RKO (cell line): ENCODE measurements at places on chromosomes 11 and 22.

DNA sequence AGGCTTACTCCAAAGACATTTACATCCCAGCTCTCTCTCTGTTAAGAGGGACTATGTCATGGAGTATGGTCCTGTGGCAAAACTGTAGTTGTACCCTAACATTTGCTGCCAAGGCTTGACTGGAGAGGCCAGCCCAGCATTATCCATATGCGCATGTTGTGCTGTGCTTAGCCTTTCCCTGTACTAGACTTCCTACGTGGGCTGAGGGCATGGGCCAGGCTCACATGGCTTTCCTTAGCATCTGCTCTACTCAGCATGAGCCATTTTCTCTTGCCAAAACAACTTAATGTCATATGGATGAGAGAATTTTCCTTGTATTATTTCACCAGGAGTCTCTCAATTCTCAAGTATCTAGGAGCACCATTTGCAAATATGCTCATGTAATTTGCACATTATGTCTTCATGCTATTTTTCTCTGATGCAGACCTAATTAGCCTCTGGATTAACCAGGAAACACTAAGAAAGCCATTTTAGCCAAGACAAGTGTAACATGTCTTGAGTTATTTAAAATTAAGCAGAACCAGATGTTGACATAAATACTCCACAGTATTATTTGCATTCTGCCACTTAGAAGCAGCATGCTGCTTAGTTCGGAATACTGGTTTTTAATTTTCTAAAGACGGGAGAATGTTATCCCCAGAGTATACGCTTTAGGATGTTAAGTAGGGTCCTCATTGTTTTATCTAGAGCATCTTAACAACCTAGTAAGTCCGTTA is 71.7 kb upstream of the FAR1 start:
- DNase-seq, result no peak

DNA sequence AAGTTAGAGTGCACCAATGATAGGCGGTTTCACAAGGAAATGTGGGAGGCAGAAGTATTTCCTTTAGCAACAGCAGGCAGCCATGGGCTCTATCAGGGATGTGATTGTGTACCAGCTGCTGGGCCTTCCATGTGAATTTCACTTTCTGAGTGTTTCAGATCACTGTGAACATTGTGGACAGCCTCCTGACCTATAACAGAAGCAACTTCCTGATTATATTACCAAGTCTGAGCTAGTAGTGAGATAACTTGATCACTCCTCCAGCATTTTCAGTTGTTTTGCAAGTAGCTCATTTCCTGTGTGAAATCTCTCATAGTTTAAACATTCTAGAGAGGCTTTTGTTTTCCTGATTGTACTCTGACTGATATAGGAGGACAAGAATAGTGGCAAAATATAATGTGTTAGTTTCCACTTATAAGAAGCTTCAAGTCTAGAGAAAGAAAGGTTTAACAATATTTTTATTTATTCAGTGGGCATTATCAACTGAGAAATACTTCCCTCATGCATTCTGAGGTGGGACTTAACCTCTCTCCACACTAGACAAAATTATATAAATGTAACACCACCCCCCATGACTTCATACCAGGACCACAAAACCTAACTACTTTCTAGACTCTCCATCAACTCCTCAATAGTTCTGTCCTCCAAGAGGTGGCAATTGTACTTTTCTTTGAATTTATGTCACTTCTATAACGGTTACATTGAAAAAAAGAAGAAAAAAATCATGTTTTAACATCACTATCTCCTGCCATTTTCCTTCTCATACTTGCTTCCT is 184.2 kb upstream of the LUZP2 start:
- no peak for DNase-seq

DNA sequence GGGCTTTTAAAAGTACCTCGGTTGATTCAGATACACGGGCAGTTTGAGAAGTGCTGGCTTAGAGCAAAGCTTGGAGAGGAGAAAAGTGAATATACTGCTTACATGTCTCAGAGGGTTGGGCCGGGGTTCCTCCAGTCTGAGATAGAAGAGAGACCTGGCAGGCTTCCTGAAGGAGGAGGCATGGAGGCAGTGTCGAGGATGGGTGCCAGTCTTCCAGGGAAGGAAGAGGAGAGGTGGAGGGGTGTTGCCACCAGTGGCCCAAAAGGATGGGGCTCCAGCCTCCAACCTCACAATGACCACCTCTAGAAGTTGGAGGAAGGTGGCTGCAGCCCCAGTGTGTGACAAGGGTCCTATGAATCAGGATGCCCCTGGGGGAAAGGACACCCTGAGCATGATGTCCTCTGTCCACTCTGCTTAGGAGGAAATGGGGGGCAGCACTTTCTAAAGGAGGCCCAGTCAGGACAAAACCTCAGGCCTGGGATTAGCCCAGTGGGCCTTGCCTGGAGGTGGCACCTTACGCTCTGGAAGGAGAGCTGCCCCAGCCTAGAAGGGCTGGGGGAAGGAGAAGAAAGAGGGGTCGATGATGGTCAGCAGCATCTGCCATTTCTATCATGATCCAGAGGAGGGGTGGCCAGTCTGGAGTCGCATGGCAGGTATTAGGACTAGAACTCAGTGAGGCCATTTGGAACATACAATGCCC is 65.2 kb downstream of the CD82 start:
- DNase-seq, result no peak

GRCh38 chr22:48968201-48968959 is 859.3 kb downstream of the BRD1 start:
- DNase-seq, result no peak

GRCh38 chr11:35253237-35253636 is 114.3 kb downstream of the CD44 start:
- DNase-seq, result no peak

GRCh38 chr11:119666061-119666460 is 62.9 kb downstream of the NECTIN1 start:
- DNase-seq, result no peak

GRCh38 chr22:40668611-40669411 is 10.5 kb upstream of the MCHR1 start:
- DNase-seq, result peak; percentile 55

DNA sequence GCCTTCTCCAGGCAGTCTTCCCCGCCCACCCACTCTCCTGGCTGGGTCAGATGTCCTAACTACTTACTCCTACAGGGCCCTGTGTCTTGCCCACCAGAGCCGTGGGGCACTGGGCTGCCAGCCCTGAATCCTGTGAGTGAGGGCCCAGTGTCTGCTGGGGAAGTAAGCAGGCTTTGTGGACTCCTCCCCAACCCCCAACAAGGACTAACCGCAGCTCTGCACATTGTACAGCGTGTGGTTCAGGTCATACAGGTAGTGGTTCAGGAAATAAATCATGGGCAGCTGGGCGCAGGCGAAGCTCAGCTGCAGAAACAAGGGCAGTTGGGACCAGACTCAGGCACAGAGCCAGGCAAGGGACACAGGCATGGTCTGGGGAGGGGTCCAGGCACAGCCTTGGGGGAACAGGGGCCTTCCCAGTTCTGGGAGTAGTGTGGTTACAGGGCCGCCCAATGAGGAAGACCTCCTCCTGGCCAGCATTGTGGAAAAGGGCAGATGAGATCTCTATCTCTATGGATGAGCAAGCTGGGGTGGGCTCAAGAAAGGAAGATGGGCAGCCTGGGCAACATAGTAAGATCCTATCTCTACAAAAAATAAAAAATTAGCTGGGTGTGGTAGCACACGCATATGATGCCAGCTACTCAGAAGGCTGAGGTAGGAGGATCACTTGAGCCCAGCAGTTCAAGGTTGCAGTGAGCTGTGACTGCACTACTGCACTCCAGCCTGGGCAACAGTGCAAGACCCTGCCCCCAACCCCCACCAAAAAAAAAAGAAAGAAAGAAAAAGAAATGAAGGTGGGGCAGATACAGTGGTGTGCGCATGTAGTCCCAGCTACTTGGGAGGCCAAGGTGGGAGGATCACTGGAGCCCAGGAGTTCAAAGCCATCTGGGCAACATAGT is 5.5 kb downstream of the UNC93B1 start:
- DNase-seq, result no peak

DNA sequence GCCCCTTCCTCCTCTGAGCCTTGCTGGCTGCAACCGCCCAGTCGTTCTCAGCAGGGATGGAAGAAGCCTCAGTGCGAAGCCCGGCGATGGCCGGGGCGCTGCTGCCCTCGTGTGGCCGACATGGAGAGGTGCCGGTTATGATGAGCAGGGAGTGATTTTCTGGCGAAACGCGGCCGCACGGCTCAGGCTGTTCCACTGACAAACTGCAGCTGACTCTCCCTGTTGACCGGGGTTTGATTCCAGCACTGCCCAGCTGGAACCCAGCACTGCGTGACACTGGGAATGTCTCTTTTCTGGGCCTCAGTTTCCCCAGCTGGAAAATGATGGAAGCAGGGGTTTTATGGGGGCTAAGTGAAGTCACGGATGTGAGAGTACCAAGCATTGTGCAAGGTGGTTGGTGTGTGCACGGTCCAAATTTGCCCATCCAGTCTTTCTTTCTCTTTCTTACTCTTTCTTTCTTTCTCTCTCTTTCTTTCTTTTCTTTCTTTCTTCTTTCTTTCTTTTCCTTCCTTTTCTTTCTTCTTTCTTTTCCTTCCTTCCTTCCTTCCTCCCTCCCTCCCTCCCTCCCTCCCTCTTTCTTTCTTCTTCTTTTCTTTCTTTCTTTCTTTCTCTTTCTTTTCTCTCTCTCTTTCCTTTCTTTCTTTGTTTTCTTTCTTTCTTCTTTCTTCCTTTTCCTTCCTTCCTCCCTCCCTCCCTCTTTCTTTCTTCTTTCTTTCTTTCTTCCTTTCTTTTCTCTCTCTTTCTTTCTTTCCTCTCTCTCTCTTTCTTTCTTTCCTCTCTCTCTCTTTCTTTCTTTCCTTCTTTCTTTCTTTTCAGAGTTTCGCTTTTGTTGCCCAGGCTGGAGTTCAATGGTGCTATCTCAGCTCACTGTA is 25.8 kb upstream of the MPPED1 start:
- peak; percentile 77 for DNase-seq

- no peak for DNase-seq
These were observed 87.3 kb upstream of the CTSC start for GRCh38 chr11:88424881-88425280.

GRCh38 chr11:113991718-113992458 is 17.0 kb downstream of the HTR3A start:
- DNase-seq, result no peak

GRCh38 chr11:44247508-44247907 is 62.4 kb downstream of the ALX4 start:
- no peak for DNase-seq

GRCh38 chr11:12701811-12702592 is 27.8 kb downstream of the TEAD1 start:
- DNase-seq, result no peak

- DNase-seq, result no peak
These were observed 206.5 kb upstream of the PGR start for GRCh38 chr11:101336155-101336554.

DNA sequence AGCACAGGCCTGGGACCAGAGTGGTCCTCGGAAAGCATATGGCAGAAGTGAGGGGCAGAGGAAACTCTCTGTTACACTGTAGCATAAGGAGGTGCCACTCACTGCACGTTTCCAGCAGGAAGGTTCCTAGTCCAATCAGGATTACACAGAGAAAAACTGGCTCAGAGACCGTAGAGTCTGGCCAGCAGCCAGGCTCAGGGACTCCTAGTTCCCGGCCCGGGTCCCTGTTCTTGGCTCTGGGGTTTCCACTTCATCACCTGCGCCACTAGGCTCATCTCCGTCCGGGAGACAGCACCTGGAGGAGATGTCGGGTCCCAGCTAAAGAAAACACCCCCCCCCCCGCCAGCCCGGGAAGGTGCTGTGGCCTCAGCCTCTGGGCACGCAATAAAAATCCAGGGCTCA is 1.1 kb downstream of the TTLL12 start:
- DNase-seq, result peak; percentile 71

- DNase-seq, result no peak
These were observed 274.0 kb downstream of the SOX6 start for GRCh38 chr11:16082095-16083055.

- peak; percentile 22 for DNase-seq
These were observed 22.9 kb upstream of the FGF3 start for GRCh38 chr11:69841859-69842698.

GRCh38 chr11:61378713-61379313 is 13.6 kb upstream of the TMEM216 start:
- no peak for DNase-seq

GRCh38 chr11:80435345-80435744 is 994.5 kb upstream of the TENM4 start:
- DNase-seq, result no peak

GRCh38 chr11:68373189-68373814 is 60.9 kb downstream of the LRP5 start:
- no peak for DNase-seq

DNA sequence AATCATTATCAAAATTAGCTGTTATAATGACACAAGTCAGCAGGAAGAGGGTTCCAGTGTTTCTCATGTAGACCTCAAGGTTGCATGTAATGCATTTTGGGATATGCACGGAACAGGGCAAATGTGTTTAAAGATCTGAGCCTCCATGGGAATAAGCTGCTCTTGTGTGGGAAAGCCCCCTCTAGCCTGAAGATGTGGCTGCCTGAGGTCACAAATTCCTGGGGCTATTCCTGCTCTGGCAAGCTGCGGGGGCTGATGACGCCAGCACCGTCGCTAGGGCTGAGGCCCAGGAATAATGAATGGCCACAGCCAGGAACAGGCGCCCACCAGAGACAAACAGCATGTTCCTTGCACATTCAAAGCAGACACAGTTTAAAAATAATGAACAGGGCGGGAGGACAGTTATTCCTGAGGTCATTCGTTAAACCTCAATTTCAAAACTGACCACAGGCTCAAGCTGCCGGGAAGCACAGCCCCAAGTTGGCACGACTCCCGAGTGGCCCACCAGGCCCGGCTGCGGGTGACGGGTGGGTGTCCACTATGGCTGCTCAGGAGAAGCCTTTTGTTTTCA is 11.7 kb downstream of the OSBPL5 start:
- no peak for DNase-seq

GRCh38 chr11:62390722-62391121 is 28.1 kb upstream of the SCGB1A1 start:
- no peak for DNase-seq

- no peak for DNase-seq
These were observed 177.2 kb downstream of the INSC start for GRCh38 chr11:15291885-15292284.

GRCh38 chr11:15641271-15642045 is 526.7 kb downstream of the INSC start:
- no peak for DNase-seq

DNA sequence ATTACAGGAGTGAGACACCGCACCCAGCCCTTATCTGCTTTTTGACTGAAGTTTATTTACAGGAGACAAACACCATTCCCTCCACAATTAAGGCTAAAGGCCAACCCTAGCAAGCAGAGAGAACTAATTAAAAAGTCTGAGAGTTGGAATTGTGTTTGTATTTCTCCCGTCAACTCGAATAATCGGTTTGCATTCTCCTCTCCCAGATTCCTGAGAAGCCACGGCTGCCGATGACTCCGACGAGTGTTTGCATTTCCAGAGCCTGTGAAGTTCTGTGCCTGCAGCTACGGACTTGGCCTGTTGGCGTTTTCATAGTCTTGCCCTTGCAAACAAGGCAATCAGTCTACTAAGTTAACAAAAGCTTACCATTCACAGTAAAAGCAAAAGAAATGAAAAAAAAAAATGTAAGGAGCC is 73.2 kb upstream of the NUP50 start:
- no peak for DNase-seq

DNA sequence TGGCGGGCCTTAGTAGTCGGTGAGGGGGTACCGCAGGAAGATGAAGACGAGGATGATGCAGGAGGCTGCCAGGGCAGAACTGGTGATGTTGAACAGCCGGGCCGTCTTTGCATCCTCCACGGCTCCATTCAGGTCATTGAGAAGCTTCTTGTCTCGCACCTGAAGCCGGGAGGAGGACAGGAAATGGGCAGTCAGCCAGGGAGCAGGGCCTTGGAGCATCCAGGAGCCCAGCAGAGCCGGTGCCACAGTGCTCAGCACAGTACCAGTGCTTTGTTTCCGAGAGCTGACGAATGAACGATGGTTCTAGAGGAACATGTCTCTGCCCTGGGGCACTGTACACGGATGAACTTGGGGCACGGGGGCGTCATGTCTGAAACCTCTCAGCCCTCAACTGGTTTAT is 15.1 kb downstream of the IFITM10 start:
- DNase-seq, result no peak
